Forelimb muscle (tissue), 1 donor: ENCODE measurements at places on chromosomes 11 and 22.

DNA sequence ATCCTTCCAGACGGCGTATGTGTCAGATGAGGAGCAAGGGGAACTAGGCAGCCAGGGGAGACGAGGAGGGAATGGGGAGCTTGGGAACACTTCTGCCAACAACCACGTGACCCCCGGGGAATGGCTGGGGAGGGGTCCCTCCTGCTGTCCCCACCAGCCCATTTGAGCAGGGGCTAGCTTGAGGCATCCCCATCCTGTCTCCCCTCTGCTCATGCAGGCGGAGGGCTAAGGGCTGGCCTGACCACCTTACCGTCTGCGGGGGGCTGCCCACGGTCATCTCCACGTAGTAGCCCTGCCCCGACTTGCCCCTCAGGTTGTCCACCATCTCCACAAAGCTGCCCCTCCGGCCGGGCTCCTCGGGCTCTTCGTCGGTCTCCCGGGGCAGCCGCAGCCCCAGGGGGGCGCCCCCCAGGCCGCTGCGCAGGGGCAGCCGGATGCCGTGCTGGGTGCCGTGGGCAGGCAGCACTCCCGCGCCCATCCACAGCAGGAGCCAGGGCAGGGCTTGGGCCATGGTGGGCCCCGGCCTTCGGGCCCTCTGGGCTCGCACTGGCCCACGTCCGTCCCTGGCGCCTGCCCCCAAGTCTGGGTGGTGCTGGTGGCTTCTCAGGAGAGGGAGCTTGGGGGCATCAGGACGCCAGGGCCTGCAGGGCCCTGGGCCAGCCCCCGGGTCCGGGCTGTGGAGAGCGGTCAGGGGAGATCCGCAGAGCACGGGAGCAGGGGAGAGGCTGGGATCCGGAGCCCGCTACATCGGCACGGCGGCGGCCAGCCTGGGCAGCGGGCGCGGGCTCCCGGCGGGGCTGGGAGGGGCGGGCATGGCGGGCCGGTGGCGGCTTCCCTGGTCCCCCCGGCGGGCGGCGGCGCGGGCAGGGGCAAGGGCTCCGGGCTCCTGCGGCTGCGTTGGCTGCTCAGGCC, 515 bp downstream of the BACE1 start:
- no peak for DNase-seq

DNA sequence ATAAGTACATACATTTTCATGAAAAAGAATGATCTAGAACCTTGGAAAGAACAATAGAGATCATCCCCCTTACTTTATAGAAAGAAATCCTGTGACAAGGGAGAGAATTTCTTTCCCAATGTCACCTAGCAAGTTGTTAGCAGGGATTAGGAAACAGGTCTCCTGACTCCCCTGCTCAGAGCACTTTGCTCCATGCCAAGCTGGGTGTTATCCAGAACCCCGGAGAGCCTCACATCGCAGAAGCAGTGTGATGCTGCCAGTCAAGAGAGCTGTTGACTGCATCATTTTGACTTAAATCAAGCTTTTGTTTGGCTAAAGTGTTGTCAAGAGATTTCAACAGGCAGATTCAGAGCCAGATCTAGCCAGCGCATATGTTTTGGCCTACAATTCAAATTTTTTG, 3.6 kb upstream of the RRAS2 start:
- no peak for DNase-seq

- no peak for DNase-seq
These were observed 44.7 kb upstream of the ZBTB44 start for GRCh38 chr11:130359419-130359818.

GRCh38 chr11:121884626-121885025, 231.4 kb downstream of the BLID start:
- DNase-seq = no peak

- DNase-seq = no peak
These were observed 58.4 kb downstream of the PPFIBP2 start for GRCh38 chr11:7572001-7572712.

DNA sequence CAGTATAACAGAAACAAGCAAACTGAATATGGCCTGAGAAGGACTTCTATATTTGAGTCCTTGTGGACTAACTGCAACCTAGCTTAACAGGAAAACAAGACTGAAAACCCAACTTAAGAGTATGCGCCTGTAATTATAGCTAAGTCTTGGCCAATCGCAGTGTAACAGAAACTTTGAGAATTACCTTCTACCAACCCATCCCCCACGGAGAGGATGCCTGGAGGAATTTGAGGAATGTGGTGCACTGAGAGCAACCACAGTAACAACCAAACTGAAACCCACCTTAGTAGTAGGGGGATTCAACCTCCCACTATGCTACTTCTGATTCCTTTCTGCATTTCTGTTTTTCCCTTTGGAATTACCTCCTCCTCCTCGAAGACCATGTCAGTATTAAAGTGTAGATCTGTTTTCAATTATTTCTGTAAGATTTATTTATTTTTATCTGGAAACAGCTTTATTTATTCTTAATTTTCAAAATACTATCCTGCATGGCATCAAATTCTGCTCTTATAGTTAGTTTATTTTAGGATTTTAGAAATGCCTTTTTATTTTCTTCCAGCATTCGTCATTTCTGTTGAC, 393.6 kb downstream of the KCNA4 start:
- no peak for DNase-seq

GRCh38 chr22:27783436-27784119, 18.0 kb downstream of the MN1 start:
- DNase-seq = no peak

DNA sequence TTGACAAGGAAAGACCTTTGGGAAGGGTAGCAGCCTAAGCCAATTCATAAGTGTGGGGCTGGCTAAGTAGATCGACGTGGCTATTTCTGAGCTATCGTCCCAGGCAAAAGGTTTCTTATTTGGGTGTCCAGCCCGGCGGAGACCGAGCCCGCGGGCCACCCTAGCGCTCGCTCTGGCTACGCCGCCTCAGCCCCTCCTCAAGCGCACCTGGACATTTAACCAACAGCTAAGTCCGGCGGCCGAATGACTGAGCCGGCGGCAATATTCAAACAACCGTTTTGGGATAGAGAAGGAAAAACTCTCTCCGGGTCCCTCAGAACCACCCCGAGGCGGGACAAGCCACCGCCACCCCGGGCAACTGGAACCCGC, 457 bp downstream of the RNF141 start:
- DNase-seq = no peak

GRCh38 chr22:38176170-38176741, 5.4 kb downstream of the PLA2G6 start:
- peak; percentile 32 for DNase-seq

DNA sequence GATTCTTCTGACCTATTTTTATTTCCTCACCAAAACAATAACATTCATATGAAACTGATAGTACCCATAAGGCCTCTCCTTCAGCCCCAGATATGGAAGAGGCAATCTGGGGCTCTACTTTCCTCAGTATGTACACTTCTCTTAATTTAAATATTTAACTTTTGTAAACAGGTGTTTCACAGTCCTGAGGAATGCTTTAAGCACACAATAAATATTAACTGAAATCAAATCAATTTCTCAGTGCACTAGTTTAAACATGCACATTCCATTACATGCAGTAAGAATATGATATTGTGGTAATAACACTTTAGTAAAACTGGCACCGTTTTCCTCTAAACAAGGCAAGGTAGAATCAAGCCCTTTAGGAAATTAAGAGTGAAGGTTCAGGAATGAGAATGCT, 28.9 kb downstream of the APIP start:
- DNase-seq = no peak

- DNase-seq = peak; percentile 50
These were observed 2.5 kb downstream of the CHST1 start for GRCh38 chr11:45662665-45663485.

DNA sequence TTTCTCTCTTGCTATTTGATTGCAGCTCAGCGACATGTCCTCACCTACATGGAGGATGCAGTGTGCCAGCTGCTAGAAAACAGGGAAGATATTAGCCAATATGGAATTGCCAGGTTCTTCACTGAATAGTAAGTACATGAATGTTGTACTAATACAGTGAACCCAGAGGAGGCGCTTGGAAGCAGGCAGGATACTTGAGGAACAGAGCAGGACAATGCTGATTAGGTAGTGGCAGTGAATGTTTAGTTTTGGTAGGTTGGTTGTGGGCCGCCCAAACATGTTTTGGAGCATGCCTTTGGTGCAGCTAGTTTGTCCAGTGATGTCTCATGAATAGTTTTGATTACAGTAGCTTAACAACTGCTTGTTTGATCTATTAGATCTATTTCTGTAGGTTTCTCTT, 50.6 kb downstream of the CSTPP1 start:
- DNase-seq = no peak

- no peak for DNase-seq
These were observed 46.5 kb downstream of the PISD start for GRCh38 chr22:31615491-31615860.

GRCh38 chr22:33007485-33007884, 50.7 kb downstream of the SYN3 start:
- DNase-seq = no peak

- DNase-seq = no peak
These were observed 201.6 kb downstream of the DSCAML1 start for GRCh38 chr11:117595440-117595839.

GRCh38 chr11:76644591-76644990, 26.0 kb downstream of the LRRC32 start:
- no peak for DNase-seq

- DNase-seq = no peak
These were observed 21.6 kb upstream of the PHLDA2 start for GRCh38 chr11:2950825-2951224.

- DNase-seq = no peak
These were observed at the start of gene MPEG1 for GRCh38 chr11:59212744-59213631. MPEG1 (minus strand) TSS chr11:59212927; CDS start chr11:59212865, 62 bp downstream.

- no peak for DNase-seq
These were observed 404.6 kb downstream of the OPCML start for GRCh38 chr11:133127741-133128140.

GRCh38 chr11:118238929-118239328, 13.2 kb downstream of the MPZL3 start:
- no peak for DNase-seq

DNA sequence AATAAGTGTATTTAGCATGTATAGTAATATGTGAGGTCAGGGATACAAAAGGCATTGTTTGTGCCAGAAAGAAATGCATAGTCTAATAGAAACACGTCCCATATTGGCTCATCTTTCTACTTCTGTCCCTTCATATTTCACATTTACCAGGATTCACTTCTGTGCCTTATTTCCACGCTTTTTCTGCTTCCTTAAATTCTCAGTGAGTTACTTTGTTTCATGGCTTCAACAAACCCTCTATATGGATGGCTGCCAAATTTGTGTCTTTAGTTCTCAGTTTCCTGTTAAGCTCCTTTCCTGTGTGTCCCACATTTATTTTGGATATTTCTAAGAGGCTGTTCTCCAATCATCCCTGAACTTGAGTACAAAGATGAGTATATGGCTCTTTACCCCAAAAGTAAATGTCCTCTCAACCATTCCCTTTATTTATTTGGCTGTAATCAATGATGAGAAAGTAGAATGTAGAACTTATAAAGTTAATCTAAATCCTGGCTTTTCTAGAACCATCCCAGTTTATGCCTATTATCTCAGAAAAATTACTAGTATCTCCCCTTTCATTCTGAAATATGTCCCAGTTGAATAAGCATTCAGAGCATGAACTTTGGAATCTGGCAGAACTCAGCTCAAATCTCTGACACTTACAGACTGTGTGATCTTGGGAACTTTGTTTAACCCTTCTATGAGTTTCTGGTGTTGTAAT, 23.5 kb downstream of the OR8B12 start:
- no peak for DNase-seq

GRCh38 chr11:60265373-60266214, 14.9 kb upstream of the MS4A4A start:
- DNase-seq = no peak

DNA sequence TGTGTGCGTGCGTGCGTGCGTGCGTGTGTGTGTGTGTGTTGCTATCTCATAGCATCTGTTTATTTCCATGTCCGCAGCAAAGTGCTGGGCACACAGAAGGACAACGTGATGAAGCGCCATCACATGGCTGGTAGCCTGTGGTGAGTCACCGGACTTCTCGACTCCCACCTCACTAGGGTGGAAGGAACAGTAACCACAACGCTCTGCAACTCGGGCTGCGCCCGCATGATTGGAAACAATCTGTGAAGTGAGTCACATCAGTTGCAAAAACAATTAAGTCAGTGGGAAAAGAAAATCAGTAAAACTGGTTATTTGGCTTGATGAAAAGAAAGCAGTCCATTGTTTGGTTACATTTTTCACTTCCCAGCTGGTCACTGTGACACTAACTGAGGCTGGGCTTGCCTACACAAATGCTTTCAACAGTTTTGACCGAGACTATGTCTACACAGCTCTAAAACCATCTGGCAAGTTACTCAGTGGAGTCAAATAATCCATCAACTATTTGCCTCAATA, 437.3 kb upstream of the CADM1 start:
- DNase-seq = no peak

DNA sequence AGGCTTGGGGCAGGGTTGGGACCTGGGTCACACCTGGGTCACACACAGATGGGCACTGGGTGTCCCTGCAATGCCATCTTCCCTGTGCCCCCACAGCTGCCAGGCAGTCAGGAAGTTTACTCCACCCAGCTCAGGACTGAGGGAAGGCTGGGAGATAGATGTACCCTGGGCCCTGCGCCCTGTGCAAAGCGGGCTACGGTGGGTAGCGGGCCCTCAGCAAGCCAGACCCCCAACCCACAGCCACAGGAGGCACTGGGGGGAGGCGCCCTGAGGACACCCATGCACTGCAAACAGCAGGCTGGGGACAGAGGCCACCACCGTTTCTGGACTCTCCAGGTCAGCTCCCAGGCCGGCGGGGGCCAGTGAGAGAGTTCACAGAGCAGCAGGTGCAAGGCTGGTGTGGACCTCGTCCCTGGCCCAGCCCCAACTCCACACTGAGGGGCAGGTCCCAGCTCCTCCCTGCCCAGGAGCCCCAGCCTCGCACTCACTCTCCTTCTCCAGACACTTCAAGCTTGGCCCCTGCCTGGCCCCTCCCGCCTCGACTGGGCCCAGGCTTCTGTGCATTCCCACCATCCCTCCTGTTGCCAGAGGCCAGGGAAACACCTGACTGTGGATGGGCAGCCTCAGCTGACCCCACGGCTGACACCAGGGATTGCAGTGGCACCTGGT, 4.9 kb downstream of the DUSP8 start:
- DNase-seq = no peak

GRCh38 chr11:12664385-12664784, 9.8 kb upstream of the TEAD1 start:
- no peak for DNase-seq

- DNase-seq = no peak
These were observed 8.9 kb downstream of the AP2A2 start for GRCh38 chr11:934527-934926.

DNA sequence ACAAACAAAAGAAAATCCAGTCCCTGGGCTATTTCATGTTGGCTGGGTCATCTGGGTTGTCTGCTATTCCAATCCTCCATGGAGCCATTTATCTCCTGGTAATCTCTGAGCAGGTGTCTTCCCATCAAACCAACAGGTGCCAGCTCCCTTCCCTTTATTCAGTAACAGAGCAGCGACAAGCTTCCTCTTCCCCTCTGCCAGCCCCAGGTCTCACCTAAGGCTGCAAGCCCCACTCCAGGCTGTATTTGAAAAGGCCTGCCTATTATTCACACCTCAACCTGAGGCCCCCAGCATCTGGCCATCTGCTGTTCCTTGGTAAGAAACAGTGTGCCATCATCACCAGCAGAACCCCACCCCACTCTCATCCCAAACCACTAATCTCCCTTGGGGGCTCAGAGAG, 436.2 kb downstream of the BUD13 start:
- no peak for DNase-seq

- DNase-seq = no peak
These were observed 69.2 kb downstream of the PRSS23 start for GRCh38 chr11:86869531-86869930.
